ENCODE measurements at places on chromosomes 12 and 14.

- H3K4me1 ChIP-seq, result peaks cover 6% of the 10 kb centered on the region
- no peak overlapping the region for H3K27ac ChIP-seq
- no peak overlapping the region for H3K4me3 ChIP-seq
- DNase-seq, result no peak
- H3K36me3 ChIP-seq, result no peaks in the 10 kb centered on the region
These were observed 2.4 kb upstream of the RXYLT1 start for GRCh38 chr12:63777340-63777739.

DNA sequence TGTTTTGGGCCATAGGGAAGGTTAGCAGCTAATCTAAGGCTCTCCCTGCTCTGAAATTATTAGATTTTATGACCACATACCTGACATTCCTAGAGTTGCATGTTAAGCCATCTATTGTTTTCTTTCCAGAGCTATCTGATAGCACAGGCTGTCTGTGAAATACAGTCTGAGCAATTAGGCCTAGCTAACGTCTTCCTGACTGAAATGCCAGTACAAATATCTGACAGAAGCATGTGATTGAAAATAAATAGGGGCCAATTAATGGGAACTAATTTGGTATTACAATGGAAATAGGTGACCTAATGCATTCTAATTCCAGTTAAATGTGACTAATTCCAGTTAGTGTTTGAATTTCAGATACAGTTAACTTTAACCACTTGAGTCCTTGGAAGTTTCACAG is 115.2 kb downstream of the C12orf75 start:
- no peaks in the 10 kb centered on the region for H3K4me1 ChIP-seq
- no peak overlapping the region for H3K4me3 ChIP-seq
- no peak overlapping the region for H3K27ac ChIP-seq
- H3K27me3 ChIP-seq, result peaks cover 2% of the 10 kb centered on the region
- no peak for DNase-seq

- H3K27me3 ChIP-seq, result no peaks in the 10 kb centered on the region
- H3K4me1 ChIP-seq, result no peaks in the 10 kb centered on the region
- no peak overlapping the region for H3K27ac ChIP-seq
- no peak for DNase-seq
- no peak overlapping the region for H3K4me3 ChIP-seq
These were observed 31.5 kb upstream of the FGF6 start for GRCh38 chr12:4477129-4477528.

- DNase-seq, result no peak
- H3K4me1 ChIP-seq, result no peaks in the 10 kb centered on the region
- H3K4me3 ChIP-seq, result no peak overlapping the region
- no peak overlapping the region for H3K27ac ChIP-seq
These were observed 38.1 kb upstream of the IL22 start for GRCh38 chr12:68291396-68292036.

GRCh38 chr12:68560851-68561422 is 49.8 kb upstream of the RAP1B start:
- H3K4me3 ChIP-seq, result no peak overlapping the region
- no peaks in the 10 kb centered on the region for H3K4me1 ChIP-seq
- H3K27me3 ChIP-seq, result no peaks in the 10 kb centered on the region
- no peak overlapping the region for H3K27ac ChIP-seq
- H3K36me3 ChIP-seq, result no peaks in the 10 kb centered on the region
- no peak for DNase-seq

DNA sequence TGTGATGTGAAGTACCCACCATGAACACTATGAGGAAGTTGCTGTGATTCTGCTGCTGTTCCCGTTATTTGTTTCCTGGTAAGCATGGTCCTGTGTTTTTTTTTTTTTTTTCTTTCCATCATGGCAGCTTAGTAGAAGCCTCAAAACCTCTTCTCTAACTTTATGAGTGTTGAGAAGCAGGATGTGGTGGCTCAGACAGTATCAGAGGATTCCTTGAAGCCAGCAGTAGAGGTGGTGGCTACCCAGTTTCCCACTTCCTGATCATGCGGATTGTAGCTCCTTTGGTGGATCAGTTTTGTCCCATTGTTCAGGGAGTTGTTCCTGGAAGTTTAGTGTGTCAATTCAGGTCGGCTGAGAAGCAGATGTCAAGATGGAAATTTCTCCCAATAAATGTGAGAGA is 175.8 kb downstream of the ATP23 start:
- H3K4me3 ChIP-seq, result no peak overlapping the region
- H3K36me3 ChIP-seq, result no peaks in the 10 kb centered on the region
- H3K27me3 ChIP-seq, result no peaks in the 10 kb centered on the region
- H3K4me1 ChIP-seq, result no peaks in the 10 kb centered on the region
- DNase-seq, result no peak

DNA sequence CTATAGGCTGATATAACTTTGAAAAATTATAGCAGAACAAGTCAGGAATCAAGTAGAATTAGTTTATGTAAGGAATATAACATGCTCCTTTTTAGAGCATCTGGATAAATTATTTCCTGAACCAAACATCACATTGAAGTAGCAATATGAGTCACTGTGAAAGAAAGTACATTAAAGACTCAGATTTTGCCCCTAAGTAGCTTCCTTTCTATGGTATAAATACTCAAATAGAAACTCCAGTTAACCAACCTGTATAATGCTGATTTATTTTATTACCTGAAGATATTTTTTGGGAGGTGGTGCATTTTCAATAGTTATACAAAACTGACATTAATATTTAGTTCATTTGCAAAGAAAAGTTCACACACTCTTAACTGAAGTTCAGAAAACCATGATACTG is 312.1 kb downstream of the ITPR2 start:
- no peak overlapping the region for H3K4me3 ChIP-seq
- H3K27ac ChIP-seq, result no peak overlapping the region
- peaks cover 4% of the 10 kb centered on the region for H3K4me1 ChIP-seq
- no peaks in the 10 kb centered on the region for H3K36me3 ChIP-seq
- no peak for DNase-seq

DNA sequence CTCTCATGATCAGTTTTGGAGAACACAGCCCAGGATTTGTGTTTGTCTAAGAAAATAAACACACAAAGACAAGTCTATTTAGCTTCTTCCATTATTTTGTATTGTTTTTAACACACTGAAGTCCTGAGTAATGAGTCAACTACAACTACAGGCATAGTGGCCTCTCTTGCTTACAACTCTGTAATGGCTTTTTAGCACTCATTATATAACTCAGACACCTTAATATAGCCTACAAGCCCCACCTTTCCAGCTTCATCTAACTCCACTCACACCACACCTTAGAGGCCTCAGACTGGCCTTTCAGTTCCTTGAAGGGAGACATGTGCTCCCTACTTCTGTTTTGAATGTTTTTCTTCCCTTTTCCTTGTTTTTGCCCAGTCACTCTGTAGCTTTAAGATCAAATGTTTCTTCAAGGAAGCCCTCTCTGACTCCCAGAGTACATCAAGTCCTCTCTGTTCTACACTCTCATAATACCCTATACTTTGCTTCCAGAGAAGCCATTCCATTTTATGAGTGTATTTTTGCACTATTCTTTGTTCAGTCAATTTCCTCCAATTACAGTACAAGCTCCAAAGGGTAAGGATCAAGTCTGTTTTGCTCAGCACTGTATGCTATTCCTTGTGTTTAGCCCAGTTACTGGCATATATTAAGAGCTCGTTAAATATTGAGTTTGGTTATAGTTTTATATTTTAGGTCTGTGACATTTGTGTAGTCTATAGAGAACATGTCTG is 233.6 kb upstream of the ARHGAP5 start:
- no peak overlapping the region for H3K4me3 ChIP-seq
- DNase-seq, result no peak
- no peaks in the 10 kb centered on the region for H3K4me1 ChIP-seq
- H3K27ac ChIP-seq, result no peak overlapping the region
- no peaks in the 10 kb centered on the region for H3K27me3 ChIP-seq

DNA sequence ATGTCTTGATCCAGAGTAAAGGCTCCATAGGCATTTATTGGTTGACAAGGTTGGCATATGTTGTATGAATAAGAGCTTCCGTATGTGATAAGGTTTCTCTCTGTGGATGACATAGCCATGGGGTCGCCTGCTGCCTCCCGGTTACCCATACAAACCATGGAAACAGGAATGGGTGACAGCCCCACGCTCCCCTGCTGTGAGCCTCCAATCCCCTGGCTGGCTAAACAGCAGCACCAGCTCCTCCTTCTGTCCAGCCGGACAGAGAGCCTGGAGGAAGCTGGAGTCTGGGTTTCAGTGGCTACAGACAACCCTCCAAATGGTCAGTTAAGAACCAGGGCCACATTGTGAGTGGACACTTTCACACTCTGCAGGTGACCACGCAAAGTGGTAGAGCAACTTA is 131.1 kb downstream of the CALM1 start:
- H3K36me3 ChIP-seq, result no peaks in the 10 kb centered on the region
- H3K27ac ChIP-seq, result no peak overlapping the region
- no peaks in the 10 kb centered on the region for H3K4me1 ChIP-seq
- H3K27me3 ChIP-seq, result no peaks in the 10 kb centered on the region

GRCh38 chr12:76641961-76642360 is 82.4 kb upstream of the OSBPL8 start:
- no peak for DNase-seq
- no peaks in the 10 kb centered on the region for H3K27me3 ChIP-seq
- no peaks in the 10 kb centered on the region for H3K4me1 ChIP-seq

GRCh38 chr12:34022079-34022830 is at the start of gene ALG10:
ALG10 (plus strand) TSS chr12:34022496; CDS start chr12:34022600, 104 bp downstream.
- H3K36me3 ChIP-seq, result no peaks in the 10 kb centered on the region
- no peaks in the 10 kb centered on the region for H3K27me3 ChIP-seq
- peak within 1 kb of the TSS; percentile 88 for H3K27ac ChIP-seq
- H3K4me3 ChIP-seq, result peak within 1 kb of the TSS; percentile 76
- H3K4me1 ChIP-seq, result peaks cover 6% of the 10 kb centered on the region
- DNase-seq, result peak; percentile 89

DNA sequence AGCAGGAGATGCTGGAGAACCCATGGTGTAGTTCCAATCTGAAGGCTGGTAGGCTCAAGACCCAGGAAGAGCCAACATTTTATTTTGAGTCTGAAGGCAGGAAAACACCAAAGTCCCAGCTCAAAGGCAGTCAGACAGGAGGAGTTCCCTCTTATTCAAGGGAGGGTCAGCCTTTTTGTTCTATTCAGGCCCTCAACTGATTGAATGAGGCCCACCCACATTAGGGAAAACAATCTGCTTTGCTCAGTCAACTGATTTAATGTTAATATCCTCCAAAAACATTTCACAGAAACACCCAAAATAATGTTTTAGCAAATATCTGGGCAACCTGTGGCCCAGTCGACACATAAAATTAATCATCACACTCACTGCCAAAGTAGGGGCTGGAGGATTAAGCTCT is 130.8 kb downstream of the LMNTD1 start:
- no peak overlapping the region for H3K4me3 ChIP-seq
- H3K36me3 ChIP-seq, result no peaks in the 10 kb centered on the region
- H3K27ac ChIP-seq, result no peak overlapping the region
- no peaks in the 10 kb centered on the region for H3K27me3 ChIP-seq
- H3K4me1 ChIP-seq, result no peaks in the 10 kb centered on the region
- DNase-seq, result no peak

GRCh38 chr12:51188359-51189051 is 15.6 kb upstream of the TFCP2 start:
- H3K4me3 ChIP-seq, result no peak overlapping the region
- DNase-seq, result no peak
- no peaks in the 10 kb centered on the region for H3K27me3 ChIP-seq
- no peaks in the 10 kb centered on the region for H3K4me1 ChIP-seq

DNA sequence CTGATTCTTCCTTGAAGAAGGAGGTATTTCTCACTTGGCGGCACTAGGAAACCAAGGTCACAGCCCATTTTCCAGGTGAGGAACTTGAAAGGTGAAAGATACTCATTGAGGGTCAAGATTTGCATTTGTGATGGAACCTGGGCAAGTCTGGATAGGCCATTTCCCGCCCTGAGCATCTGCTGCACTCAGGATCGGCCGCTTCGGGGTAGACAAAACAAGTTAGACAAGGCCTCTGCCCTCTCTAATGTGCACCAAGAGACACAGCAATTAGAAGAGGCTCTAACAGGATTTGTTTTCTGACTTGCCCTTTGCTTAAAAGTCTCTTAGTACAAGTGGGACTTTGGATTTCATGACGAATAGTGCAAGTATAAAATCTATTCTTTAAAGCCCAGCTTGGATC is 167.2 kb downstream of the KTN1 start:
- H3K4me3 ChIP-seq, result no peak overlapping the region
- H3K4me1 ChIP-seq, result no peaks in the 10 kb centered on the region
- no peak overlapping the region for H3K27ac ChIP-seq
- H3K36me3 ChIP-seq, result no peaks in the 10 kb centered on the region

- H3K4me1 ChIP-seq, result no peaks in the 10 kb centered on the region
- H3K27ac ChIP-seq, result no peak overlapping the region
- H3K4me3 ChIP-seq, result no peak overlapping the region
- DNase-seq, result no peak
- no peaks in the 10 kb centered on the region for H3K27me3 ChIP-seq
These were observed 12.2 kb downstream of the TEP1 start for GRCh38 chr14:20400965-20401593.
